Nucleus accumbens (tissue), 56 donors: ENCODE measurements at places on chromosomes 6 and 20.

- DNase-seq = no peak
Measured at GRCh38 chr20:37356387-37356786, 10.4 kb downstream of the SRC start.

DNA sequence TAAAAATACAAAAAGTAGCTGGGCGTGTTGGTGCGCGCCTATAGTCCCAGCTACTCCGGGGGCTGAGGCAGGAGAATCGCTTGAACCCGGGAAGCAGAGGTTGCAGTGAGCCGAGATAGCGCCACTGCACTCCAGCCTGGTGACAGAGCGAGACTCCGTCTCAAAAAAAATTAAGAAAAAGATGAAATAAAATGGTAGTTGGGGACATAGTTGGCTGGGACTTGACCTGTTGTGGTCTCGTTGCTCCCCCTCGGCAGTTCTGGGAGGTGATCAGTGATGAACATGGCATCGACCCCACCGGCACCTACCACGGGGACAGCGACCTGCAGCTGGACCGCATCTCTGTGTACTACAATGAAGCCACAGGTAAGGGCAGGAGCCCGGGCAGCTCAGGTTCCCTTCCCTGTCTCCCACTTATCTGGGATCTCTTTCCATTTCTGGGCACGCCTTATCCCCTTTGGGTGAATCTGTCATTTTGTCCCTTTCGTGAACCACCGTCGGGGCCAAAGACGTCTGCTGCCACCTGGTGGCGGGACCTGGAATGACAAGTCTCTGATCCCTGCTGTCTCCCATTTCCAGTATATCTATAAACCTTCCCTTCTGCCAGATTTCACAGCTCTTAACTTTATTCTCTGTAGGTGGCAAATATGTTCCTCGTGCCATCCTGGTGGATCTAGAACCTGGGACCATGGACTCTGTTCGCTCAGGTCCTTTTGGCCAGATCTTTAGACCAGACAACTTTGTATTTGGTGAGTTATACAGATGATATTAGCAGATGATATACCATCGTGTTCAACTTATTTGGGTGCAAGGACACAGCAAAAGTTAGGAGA lies 2.3 kb downstream of the TUBB start:
- DNase-seq = peak; percentile 64

DNA sequence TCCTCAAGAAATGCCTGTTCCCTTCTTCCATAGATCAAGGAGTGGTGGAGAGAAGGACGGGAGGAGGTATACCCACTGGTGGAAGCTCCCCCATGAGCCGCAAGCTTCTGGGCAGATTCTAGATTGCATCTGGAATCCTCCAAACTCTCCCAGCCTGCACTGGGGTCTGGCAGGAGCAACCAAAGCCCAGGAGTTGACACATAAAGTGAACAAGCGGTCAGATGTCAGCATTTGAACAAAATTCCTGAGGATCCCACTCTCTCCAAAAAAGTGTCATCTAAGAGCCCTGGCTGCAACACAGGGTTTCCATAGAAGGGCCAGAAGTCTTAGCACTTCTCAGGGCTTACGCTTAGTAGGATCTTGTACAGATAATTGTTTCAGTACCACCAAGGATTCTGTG lies 88.2 kb downstream of the KCNB1 start:
- no peak for DNase-seq

GRCh38 chr6:140979642-140980091 lies 1153.1 kb upstream of the GJE1 start:
- no peak for DNase-seq

- no peak for DNase-seq
Measured at GRCh38 chr6:63573899-63574553, 1.7 kb downstream of the LOC128125822 start.

- DNase-seq = no peak
Measured at GRCh38 chr6:126537061-126537816, 197.3 kb downstream of the CENPW start.

DNA sequence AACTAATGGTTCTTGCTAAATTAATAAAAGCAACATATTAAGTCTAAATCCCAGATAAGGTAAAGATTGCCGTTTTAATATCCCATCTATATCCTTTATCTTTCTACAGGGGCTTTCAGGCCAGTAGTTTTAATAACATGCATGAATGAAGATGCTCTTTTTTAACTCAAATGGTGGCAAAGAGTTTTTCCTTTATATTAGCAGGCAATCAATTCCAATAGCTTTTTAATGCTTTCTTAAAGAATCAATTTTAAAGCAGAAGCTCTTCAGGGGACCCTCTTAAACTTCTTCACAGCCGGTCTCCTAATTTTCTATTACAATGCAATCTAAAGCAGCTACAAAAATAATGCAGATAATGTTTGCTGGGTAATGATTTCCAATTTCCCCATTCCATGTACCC lies 107.8 kb upstream of the HS3ST5 start:
- no peak for DNase-seq

GRCh38 chr6:167748458-167749379 lies 78.0 kb upstream of the AFDN start:
- no peak for DNase-seq

- no peak for DNase-seq
Measured at GRCh38 chr6:133590196-133590595, 298.7 kb upstream of the TCF21 start.

DNA sequence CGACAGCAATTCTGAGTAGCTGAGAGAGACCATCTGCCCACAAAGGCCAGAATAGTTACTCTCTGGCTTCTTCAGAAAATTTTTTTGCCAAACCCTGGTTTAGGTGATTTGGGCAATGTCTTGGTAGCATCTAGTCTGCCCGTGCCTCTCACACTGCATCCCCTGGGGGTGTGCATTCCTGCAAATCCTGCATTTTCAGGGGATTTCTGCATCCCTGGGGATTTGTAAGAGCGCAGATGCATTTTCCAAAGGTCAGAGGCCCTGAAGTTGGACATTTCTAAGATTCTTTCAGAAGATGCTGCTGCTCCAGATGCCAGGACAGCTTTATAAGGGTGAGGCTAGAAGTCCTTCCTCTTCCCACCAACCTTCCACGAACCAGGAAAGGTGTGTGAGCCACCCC lies 4.0 kb downstream of the CST9 start:
- DNase-seq = no peak

- no peak for DNase-seq
Measured at GRCh38 chr20:15346657-15347280, 1009.4 kb upstream of the FLRT3 start.

DNA sequence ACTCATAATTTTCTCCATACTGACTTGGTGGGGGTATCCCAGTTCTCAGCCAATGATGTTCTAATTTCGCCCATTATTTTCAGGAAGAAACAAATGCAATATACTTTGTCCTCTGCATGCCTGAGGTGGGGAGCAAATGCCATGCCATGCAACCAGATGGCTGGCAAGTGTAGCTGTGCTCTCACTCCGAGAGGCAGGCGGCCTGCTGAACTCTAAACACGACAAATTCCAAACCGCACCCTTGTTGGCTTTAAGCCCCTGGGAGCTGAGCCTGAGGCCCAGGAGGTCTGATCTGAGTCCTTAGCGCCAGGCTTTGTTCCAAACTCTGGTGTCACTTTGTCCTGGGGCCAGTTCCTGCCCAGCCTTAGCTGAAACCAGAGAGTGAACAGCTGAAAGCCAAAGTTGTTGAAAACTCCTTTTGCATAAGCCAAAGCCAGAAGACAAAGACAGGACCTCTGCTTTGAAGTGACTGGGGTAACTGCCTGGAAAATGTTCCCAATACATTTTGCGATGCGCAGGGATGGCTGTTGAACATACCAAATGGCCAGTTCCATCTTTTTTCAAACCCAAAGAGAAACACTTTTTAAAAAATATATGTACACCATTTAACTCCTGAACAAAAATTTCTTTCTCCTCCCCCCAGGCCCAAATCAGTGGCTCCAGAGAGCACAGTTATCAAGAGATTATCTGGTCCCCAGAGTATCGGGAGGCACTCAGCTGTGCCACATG lies 46.2 kb downstream of the TTI1 start:
- no peak for DNase-seq

GRCh38 chr6:30500421-30501355 lies 11.4 kb downstream of the HLA-E start:
- no peak for DNase-seq

- no peak for DNase-seq
Measured at GRCh38 chr6:1406306-1407072, 17.1 kb downstream of the FOXF2 start.

GRCh38 chr6:118168421-118168820 lies 261.4 kb downstream of the SLC35F1 start:
- DNase-seq = no peak

- peak; percentile 22 for DNase-seq
Measured at GRCh38 chr20:35617397-35618262, 2.0 kb downstream of the SPAG4 start.

- DNase-seq = no peak
Measured at GRCh38 chr20:31560746-31561598, 44.1 kb upstream of the ID1 start.

DNA sequence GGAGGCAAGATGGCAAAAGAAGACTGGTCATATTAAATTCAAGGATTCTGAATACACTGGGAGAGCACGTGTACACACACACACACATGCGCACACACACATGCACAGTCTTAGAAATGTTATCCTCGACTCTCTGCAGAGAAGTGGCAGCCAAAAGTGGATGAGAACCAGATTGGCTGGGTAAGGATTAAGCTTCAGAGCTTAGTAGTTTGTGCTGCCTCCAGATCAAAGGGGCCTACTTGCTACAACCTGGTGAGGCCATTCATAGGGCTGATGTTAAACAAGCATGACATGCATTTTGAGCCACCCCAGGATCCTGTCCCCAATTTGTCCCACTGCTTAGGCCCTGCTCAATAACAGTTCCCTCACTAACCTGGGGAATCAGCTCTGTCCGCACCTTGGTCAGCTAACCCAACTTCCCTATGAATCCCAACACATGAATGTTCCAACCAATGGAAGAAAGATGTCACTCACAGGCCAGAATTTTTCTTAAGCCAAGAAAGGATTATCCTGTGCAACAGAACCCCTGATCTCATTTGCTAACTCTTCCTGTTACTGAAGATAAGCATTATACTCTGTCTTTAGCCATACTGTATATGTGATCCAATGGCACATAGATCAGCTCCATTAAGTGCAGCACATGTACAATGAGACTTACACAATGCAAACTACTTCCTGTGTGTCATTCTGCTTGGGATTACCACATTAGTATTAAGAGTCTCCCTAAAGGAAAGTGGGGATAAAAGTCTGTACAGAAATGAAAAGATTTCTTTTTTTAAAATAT lies 31.0 kb downstream of the TOMM6 start:
- no peak for DNase-seq

GRCh38 chr6:80690551-80691131 lies 584.2 kb downstream of the BCKDHB start:
- DNase-seq = no peak

- no peak for DNase-seq
Measured at GRCh38 chr6:3759646-3760232, 8.2 kb upstream of the PXDC1 start.

- DNase-seq = no peak
Measured at GRCh38 chr20:774660-775057, 6.4 kb upstream of the SLC52A3 start.

DNA sequence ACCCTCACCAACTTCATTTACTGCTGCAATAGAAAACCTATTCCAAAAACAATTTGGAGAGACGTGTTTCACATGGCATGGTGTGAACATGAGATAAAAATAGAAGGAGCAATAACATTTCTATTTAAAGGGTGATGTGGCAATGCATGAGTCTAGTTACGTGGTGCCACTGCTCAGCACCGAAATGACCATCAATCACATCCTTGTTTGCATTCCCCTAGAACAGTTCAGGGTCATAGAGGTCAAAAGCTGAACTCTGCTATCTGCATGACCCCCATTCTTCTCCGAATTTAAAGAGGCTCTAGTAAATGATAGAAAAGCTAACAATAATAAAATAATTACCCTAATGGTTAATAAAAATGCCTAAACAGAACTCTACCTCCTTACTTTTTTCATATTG lies 29.5 kb downstream of the ROS1 start:
- DNase-seq = no peak

GRCh38 chr20:18279242-18279641 lies 9.1 kb upstream of the ZNF133 start:
- no peak for DNase-seq

DNA sequence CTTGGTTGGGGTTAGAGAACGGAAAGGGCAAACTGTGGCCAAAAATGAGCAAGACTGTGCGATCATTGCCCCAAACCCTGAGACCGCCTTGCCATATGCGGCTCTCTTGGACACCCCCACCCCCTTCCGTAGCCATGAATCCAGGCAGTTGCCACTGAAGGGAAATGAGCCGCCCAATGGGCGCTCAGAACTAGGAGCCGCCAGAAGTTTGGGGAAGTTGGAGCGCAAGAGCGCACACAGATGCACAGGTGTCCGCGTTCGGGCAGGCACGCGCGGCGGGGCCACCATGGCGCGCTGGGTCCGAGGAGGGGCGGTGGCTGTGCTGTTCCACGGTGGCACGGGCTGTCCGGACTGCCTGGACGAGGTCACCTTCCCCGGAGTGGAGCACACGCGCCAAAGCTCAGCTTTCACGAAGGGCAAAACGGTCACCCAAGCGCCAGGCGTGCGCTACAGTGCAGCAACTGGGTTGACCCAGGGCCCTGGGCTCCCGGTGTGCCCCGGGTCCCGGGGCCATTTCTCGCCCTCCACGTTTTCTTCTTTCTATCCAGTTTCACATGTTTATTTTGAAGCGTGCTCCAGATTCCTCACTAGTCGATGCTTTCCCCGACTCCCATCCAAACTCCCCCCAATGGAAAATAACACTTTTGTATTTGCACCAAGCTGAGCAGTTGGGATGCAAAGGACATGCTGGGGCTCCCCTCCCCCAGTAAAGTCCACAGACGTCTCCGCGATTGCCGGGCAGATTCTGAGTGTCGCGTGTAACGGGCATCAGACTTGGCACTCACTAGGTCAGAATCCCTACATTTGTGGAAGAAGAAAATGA lies 906 bp upstream of the PDE10A start:
- no peak for DNase-seq

DNA sequence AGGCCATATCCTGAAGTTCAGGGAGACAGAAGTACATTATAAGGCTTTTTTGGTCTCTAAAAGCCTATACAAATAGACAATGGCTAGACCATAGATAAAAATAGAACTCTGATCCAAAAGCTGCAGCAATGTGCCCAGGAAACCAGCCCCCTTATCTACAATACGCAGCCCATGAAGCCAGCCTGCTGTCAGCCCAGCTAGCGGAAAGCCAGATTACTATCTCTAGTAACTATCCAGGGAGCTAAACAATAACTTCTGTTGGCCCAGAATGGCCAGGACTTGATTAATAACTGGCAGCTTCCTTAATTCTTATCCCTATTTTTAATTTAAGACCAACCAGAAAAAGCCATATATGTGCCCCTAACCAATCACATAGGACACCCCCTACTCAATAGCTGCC lies 160.4 kb upstream of the SMLR1 start:
- no peak for DNase-seq

- no peak for DNase-seq
Measured at GRCh38 chr20:17992847-17993513, 24.2 kb downstream of the MGME1 start.

GRCh38 chr6:5468586-5468985 lies 207.3 kb downstream of the FARS2 start:
- no peak for DNase-seq

DNA sequence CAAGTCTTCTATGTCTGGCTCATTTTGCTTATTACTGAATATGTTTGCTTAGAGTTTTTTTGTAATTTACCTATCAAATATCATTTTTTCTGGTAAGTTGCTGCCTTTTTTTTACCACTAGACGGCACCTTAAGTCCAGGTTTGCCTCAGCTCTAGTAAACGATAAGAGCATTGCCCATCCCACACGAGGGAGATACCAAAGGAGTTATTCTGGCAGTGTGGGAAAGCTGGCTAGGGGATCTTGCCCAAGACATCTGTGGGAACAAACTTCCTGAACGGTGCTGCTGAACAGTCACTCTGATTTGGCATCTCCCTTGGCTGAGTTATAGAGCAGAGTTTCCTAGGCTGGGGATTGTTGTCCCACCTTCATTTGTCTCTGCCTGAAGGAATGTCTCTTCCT lies 306.4 kb downstream of the COL12A1 start:
- DNase-seq = no peak
